ENCODE measurements at places on chromosomes 3 and 15.

DNA sequence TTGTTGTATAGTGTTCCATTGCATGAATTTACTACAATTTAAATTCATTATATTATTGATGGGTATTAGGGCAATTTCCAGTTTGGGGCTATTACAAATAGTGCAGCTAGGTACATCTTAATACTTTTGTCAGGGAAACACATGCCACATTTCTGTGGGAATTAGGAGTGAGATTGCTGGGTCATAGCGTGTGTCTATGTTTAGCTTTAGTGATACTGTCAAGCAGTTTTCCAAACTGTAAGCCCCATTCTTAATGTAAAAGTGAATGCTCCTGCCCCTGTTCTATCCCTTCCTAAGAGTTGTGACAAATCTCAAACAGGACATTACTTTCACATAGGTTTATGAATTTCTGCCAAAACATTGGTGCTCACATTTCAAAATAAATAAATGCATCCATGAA, 184.5 kb upstream of the ANKRD28 start:
- no peak for DNase-seq

DNA sequence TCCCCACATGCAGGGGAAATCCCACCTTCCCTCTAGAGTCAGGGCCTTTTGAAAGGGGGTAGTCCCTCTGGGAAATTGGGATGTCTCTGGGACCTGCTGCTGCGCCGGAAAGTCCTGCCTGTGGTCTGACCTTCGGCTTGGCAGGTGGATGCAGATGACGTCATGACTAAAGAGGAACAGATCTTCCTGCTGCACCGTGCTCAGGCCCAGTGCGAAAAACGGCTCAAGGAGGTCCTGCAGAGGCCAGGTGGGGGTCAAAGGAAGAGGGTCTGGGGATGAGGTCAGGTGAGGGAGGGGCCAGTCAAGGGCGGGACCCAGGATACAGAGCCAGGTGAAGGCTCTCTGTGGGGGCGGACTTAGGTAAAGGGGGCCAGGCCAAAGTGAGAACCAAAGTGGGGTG, 16.2 kb downstream of the PTH1R start:
- DNase-seq = no peak

GRCh38 chr15:39657181-39657580, 76.3 kb downstream of the THBS1 start:
- no peak for DNase-seq

GRCh38 chr15:62219799-62220198, 54.7 kb upstream of the C2CD4B start:
- no peak for DNase-seq

DNA sequence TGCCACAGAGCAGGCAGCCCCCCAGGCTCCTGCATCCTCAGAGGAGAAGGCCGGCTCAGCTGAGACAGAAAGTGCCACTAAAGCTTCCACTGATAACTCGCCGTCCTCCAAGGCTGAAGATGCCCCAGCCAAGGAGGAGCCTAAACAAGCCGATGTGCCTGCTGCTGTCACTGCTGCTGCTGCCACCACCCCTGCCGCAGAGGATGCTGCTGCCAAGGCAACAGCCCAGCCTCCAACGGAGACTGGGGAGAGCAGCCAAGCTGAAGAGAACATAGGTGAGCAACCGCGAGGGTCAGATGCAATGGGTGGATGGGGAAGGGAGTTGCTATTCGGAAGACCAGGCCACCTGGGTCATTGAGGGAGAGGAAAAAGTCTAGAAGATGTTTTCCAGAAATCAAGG, 53.0 kb downstream of the GAP43 start:
- DNase-seq = no peak

- no peak for DNase-seq
Observed at GRCh38 chr3:119653876-119654275, 6.5 kb downstream of the POPDC2 start.

- DNase-seq = no peak
Observed at GRCh38 chr15:42088801-42089640, 5.3 kb downstream of the PLA2G4D start.

DNA sequence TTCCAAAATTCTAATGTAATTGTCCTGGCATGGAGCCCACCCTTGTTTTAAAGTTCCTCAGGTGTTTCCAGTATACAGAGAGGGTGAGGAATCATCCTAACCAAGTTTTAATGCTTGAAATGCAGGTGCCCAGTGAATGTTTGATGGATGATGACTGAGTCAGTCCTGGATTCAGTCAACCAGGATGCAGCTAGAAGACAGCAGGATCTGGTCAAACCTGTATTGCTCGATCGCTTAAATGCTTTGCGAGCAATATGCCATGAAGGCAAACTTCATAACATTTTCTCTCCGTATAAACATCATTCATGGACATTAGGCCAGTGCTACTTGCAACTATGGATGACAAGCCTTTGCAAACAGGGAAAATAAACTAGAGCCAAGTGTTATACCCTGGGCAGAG, 591.2 kb downstream of the RSL24D1 start:
- DNase-seq = no peak

- no peak for DNase-seq
Observed at GRCh38 chr15:89826671-89827655, 12.3 kb upstream of the ANPEP start.

DNA sequence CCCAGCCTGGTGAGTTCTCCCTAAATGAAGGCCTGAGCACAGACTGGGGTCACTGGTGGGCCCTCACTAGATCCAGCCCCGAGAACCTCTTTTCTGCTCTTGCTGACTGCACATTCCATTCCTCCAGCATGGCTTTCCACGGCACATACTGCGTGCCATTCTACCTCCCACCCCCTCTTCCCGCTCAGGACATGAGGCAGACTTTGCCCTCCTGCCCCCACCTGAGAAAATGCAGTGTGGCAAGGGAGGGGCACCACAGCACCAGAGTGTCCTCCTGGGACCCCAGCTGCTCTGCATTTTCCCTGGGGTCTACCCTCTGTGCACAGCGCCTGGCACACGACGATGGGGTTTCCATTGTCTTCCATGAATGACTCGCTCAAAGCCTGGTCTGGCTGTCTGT, 6.1 kb upstream of the SLCO2A1 start:
- no peak for DNase-seq

DNA sequence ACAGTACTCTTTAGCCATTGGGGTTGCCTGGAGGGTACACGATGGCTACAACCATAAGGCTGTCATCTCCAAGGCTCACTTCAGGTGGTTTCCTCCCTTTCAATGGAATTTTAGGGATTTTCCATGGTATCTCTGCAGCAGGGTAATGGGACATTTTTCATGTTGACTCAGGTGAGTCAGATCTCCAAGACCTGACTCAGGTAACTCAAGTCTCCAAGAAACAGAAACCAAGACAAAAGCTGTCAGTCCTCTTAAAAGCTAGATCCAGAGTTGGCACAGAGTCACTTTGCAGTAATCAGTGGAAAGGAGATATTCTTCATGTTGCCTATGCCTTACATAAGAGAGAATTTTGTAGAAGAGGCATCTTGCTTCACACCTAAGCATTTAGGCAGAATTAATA, 375.8 kb upstream of the ARPP21 start:
- no peak for DNase-seq

- DNase-seq = no peak
Observed at GRCh38 chr3:139267300-139268246, 76.2 kb upstream of the MRPS22 start.

- DNase-seq = no peak
Observed at GRCh38 chr15:62277816-62278394, 112.8 kb upstream of the C2CD4B start.

DNA sequence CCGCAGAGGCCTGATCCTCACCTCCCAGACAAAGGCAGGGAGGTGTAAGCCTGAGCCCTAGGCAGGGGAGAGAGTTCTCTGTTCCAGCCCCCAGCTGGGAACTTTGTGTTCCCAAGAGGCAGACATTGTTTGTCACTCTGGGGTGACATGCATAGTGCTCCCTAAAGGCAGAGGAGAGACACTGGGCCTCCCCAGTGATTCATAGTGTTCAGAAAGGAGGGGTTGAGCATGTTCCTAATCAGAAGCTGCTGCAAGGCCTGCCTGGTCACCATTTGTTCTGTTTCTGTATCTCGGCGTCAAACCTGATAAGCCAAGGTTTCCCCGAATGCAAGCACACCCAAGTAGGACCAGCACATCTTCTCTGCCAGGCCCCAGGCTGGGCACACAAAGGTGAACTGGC, 24.0 kb upstream of the SLC6A6 start:
- DNase-seq = no peak

DNA sequence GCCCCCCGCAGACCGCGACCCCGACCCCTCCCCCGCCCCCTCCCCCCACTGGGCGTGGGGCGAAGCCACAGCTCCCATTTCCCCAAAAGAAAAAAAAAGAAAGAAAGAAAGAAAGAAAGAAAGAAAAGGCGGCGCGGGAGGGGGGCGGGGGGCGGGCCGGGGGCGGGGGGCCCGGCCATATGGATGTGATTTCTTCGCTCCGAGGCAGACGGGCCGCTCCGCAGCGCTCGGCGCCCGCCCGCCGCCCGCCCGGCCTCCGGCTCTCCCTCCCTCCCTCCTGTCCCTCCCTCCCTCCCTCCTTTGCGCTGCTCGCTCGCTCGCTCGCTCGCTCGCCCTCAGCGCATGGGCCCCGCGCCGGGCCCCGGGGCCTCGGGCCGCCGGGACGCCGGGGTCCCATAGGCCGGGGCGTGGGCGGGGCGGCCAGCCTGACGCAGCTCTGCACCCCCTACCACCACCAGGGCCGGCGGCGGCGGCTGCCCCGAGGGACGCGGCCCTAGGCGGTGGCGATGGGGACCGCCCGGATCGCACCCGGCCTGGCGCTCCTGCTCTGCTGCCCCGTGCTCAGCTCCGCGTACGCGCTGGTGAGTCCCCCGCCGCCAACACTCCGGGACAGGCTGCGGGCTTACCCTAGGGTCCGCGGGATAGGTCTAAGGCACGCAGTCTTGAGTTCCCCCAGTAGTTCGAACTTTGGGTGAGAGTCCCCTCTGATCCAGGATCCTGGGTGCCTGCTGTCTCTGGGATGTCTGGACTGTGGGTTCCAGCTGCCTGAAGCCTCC, 5.7 kb downstream of the PTH1R start:
- DNase-seq = no peak

DNA sequence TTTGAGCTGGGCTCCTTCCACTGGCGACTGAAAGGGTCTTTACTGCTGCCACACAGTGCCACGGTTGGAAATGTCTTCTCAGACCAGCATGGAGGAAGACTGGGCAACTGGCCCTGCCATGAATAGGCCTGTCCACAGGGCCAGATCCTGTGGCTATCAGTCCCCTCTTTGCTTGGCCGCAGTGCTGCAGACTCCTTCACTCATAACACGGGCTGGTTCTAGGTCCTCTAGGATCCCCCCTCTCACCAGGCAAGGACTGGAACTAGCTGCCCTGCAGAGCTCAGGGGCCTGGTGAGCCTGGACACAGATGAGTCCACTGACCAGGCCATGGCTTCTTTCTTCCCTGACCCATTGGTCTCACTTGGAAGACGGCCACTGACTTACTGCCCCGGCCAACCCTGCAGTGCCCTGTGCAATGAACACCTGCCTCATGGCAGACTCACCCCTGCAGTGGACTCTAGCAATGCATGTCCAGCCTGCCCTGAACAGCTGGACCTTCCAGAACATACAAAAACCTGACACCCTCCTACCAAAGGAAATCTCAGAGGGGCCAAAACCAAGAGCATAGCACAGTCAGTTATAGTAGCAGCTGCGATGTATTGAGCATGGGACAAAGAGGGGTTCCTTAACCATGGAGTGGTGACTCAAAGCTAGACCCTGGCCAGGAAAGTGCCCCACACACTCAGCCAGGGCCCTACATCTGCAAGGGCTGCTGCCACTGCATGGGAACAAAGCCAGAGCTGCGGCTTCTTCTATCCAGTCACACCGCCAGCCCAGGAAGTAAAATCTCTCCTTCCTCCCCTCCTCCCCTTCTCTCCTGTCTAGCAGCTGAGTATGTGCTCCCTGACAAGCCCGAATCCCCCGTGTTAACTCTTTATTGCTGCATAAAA, 72.1 kb upstream of the ITGA11 start:
- DNase-seq = no peak

GRCh38 chr15:39153058-39153714, 427.7 kb upstream of the THBS1 start:
- no peak for DNase-seq

DNA sequence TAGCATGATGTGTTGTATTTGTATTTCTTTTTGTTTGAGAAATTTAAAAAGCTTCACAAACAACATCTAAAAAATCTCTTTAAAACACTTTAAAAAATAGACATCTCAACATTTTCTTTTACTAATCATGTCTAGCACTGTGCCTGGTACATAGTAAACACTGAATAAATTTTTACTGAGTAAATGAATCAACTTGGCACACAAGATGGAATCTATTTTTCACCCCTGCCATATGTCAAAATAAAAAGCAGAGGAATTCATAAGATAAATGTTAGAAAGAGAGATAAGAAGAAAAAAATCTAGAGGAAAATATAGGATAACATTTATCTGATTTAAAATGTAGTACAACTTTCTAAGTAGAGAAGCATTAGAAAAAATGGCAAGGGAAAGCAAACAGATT, 8.6 kb upstream of the GOLIM4 start:
- no peak for DNase-seq

DNA sequence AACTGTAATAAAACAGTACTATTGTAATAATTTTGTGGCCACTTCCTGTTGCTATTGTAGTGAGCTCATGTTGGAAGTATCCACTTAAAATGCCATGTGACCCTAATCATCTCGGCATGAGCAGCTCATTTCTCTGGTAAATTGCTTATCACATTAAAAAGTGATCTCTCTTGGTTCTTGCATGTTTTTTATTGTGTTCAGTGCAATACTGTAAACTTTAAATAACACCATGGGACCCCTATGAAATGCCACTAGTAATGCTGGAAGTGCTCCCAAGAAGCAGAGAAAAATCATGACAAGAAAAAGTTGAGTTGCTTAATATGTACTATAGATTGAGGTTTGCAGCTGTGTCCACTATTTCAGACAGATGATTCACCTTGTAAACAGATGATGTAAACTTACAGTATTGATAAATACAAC, 45.6 kb downstream of the NMD3 start:
- no peak for DNase-seq

DNA sequence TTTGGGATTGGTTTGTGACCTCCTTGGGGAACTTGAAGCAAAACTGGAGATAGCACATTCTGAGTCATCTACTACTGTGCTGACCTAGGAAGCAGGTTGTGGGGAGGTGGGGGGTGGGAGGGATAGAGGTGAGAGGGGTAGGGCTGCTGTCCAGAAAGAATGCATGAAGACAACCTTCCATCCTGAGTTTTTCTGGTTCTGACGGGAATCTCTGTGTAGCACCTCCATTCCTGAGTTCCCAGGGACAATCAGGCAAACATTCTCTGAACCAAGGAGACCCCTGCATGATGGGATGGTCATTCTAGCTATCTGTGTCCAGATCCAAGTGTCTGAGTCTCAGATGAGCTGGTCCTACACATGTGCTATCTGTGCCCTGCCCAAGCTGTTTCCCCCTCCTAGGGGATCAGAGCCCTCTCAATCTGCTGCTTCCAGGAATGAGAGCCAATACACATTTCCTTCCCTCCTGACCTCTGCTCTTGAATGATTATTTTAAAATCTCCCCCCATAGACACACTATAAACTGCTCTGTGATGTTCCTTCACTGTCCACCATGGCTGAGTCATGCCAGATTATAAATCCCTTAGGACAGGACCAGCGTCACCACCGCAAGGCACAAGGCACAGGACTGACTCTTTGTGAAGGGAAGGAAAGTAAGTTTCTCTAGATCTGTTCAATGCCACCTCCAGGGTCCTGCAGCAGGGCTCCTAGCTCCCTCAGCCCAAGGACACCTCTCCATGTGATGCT, 2.2 kb upstream of the CD276 start:
- DNase-seq = no peak

All from prostate gland (tissue), 2 donors.